ELR (cell line): ENCODE measurements at places on chromosomes 12 and 14.
A peak's percentile ranks its signal among the peaks of the same experiment; 100 is the strongest.

DNA sequence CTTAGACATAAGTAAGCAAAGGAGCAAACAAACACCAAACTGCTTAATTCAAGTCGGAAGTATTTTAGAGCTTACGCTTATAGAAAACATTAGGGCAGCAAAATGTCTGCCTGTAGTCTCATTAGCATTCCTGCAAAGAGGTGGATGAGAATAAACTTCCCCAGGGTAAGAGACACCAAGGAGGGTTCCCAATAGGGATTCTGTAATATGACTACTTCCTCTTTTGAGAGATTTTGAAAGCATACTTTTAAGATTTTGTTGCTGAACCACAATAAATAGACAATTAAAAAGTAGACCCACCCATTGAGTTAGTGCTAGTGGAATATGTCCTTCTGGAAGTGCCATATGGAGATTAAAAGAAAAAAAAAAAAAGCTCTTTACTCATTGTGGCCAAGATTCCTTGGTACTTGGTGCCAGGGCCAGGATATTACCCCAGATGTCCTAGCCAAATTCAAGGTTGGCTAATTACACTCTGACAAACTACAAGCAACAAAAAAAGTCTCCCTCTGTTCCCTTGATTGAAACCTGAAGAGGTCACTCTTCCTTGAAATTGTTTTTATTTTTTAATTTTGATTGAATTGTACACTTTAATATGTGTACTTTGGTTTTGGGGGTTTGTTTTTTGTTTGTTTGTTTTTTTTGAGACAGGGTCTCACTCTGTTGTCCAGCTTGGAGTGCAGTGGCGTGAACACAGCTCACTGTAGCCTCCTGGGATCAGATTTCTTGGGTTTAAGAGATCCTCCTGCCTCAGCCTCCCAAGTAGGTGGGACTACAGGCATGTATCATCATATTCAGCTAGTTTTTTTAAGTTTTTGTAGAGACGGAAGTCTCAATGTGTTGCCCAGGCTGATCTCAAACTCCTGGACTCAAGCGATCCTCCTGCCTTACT lies 8.7 kb downstream of the CLIP1 start:
- no peak for DNase-seq

DNA sequence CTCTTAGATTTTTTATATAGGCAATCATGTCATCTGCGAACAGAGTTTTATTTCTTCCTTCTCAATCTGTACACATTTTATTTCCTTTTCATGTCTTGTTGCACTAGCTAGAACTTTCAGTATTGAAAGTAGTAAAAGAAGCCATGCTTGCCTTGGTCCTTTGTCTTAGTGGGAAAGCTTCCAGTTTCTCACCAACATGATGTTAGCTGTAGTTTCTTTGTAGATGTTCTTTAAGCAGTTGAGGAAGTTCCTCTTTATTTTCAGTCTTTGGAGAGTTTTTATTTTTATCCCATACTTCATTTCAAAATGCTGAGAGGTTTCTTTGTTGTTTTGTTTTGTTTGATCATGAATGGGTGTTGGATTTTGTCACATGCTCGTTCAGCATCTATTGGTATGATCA lies 12.7 kb upstream of the RIMKLB start:
- no peak for DNase-seq

DNA sequence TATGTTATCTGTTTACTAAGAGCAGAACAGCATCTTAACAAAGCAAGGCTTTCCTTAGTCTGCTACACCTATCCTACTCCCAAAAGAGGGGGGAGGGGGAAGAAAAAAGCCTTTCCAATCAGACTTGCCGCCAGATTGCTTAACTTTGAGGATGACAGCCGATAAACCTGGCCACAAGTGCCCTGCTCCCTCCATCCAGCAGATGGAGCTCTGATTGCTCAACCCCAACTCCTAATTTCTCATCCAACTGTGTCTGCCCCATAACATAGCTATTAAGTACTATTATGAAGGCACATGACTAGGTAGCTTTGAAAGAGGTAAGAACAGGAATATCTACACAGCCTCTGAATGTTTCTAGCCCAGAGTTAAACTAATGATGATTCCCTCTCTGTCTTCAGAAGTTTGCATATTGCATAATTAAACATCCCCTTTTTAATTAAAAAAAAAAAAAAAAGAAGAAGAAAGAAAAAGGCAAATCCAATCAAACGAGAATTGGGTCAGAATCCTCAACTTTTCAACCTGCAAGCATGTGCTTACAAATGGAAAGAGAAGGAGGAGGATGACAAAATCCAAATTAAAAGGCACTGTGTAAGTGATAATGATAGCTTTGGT lies 247.4 kb downstream of the GALC start:
- peak; percentile 15 for DNase-seq

GRCh38 chr14:21712036-21712435 lies 38.4 kb upstream of the OR4E1 start:
- no peak for DNase-seq

- DNase-seq: no peak
Observed at GRCh38 chr12:79558924-79559469, 131.8 kb downstream of the PAWR start.

GRCh38 chr12:93784339-93785086 lies 107.3 kb downstream of the CRADD start:
- DNase-seq: peak; percentile 85

- DNase-seq: peak; percentile 81
Observed at GRCh38 chr12:3293446-3294161, 197.4 kb upstream of the PRMT8 start.

DNA sequence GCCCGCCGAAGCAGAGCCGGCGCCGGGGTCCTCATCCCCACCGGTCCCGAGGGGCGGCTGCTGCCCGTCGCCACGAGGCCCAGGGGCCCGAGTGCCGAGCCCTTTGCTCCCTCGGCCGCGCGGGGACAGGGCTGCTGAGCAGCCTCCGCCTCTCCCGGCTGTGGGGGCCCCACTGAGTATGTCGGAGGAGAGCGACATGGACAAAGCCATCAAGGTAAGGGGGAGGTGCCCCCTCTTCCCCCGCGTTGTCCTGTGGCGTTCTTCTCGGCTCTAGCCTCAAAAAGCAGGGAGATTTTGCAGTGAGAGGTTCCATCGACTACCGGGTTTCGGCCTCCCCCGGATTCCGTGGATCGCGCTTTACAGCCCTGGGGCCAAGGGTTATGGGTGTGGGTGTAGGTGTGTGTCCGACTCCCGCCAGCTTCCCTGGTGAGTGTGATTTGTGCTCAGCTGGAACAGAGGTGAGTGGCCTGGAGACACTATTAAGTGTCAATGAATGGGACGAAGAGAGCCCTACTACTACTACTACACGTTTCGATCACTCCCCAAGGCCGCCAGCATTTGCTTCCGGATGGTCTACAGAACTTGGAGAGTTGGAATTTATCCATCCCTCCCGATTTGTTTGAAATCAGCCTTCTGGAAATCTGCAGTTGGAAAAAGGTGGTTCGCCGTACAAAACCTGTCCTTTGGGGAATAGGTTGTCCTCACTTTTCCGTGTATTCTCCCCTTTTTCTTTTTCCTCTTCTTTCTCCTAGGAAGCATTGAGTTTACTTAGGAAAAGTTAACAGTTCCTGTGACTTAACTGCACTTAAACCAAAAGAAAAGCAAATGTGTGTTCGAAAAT lies 748 bp downstream of the MAPKAPK5 start:
- peak; percentile 49 for DNase-seq

DNA sequence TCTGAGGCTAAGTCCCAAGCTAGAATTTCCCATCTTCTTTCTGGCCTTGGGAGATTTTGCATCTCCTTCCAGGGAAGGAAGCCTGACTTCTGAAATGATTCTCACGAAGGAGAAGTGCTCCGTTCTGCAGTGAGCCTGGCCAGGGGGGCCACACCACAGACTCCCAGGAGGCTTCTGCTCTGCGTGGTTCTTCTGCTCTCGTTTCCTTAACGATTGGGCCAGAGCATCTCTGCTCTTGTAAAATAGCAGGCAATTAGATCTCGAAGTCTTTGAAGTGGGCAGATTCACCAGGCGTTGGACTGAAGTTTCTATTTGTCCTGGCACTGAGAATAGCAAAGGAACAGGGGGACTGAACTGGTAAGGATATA lies 6.7 kb upstream of the BATF start:
- no peak for DNase-seq
